ENCODE measurements at places on chromosomes 3 and 15.

DNA sequence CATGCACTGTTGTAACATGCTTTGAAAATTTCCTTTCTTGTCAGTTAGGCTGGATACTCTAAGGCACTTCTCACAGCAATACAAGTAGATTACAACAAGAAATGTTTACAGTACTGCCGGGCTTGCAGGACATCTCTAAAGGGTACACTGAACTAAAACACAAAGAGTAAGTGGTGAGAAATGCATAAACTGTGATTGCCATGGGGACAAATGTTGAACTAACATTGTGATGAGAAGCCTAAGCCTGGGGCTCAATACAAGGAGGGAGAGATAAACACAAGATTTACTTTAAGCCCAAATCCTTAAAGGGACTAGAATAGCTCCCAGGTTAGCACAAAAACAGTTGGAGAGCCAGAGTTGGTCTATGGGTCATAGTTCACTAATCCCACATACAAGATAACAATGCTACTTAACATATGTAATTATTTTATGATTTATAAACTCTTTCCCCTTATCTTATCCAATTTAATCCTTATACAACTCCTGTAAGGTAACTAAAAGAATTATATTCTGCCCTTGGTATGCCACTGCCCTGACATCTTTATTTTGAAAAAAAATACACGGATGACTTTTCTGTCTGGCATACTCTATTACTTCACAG, 126.9 kb downstream of the THRB start:
- no peak for DNase-seq

DNA sequence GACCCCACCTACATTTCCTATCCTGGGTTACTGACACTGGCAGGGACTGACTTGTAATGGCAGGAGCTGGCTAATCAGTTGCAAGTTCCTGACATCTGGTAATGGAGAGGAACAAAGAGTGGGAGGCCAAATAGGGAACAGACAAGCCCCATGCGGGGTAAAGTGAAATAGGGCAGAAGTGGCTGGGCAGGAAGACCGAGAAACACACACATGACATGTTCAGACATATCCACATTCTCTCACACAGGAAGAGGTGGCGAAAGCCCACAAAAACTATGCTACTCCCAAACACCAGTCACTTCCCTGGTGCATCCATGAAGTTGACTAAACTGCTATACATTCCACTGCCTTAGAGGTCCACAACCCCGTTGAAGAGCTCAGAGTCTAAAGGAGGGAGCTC, 394.1 kb upstream of the TBL1XR1 start:
- no peak for DNase-seq

- DNase-seq: no peak
Measured at GRCh38 chr15:89335298-89336041, 846 bp upstream of the POLG start.

- DNase-seq: no peak
Measured at GRCh38 chr3:29690686-29691353, 409.9 kb downstream of the RBMS3 start.

DNA sequence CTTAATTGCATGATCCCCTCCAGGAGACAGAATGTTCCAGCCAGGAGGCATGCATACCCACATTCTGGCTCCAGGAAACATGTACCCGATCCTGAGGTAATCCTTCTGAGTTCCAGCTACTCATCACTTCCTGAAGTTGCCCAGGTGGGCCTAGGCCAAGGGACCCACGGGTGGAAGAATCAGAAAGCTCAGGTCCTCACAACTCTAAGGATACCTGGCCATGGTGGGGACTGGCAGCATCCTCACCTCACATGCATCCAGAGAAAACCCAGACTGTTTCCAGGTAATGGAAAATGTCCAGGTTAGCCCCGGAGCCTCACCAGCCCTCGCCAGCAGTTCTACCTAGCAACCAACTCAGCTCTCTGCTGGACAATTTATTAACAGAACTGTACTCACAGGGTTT, 78.2 kb downstream of the DAPK2 start:
- no peak for DNase-seq

GRCh38 chr15:48020166-48020565, 100.6 kb upstream of the SLC24A5 start:
- no peak for DNase-seq

DNA sequence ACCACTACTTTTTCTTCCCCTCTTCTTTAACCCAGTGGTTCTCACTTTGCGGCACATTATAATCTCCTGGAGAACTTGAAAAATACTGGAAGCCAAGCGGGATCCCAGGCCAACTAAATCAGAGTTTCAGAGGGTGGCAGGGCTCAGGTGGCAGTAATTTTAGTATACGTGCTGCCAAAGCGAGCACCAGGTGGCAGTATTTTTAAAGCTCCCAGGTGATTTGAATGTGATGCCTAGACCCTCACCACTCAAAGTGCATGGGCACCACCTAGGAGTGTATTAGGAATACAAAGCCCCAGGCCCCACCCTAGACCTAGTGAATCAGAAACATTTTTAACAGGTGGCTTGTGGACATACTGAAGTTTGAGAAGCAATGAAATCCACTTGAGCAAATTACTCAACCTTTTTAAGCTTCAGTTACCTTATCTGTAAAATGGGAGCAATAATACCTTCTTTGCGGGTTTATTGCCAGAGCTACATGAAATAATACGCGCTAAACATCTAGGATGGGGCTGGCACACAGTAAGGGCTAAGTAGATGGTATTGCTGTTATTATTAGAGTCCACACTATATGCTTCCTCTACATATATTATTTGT, 8.3 kb downstream of the B3GALNT1 start:
- DNase-seq: no peak

GRCh38 chr3:63557912-63558311, 94.6 kb upstream of the SNTN start:
- no peak for DNase-seq

- DNase-seq: no peak
Measured at GRCh38 chr3:56795097-56795828, 6.5 kb downstream of the ARHGEF3 start.
